ENCODE measurements at places on chromosomes 3 and 15. TPM values are rescaled to one million over a fixed set of nuclear protein-coding genes. Genes with fewer than 3 reads are reported as not detected.
A peak's percentile ranks its signal among the peaks of the same experiment; 100 is the strongest.

Gene GALNT15
- total RNA-seq = 0.17 TPM

DNA sequence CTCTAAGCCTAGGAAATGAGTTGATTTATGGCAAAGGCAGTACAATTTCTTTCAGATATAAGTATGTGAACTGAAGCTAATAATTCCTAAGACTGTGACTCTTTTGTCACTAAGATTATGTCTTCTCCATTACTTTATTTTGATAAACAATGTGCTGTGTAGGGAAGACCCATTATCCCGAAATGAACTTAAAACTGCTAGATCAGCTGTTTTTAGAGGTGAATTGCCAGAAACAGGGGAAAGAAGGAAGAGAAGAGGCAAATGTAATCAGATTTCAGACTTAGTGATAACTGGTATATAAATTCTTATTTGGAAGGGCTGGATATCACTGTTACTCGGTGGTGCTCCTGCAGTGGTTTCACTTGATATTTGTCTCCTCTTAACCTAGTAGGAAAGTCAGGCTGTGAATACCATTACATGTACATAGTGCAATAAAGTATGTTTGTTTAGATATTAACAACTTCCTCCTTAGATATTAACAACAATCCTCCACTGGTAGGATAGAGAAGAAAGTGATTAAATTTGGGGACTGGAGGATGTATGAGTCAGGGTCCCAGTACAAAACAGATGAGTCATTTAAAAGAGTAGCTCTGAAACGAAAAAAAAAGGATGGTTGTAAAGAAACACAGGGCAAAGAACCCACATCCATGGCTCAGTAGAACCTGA is 338.5 kb upstream of the KCNH8 start:
- DNase-seq = no peak

GRCh38 chr3:81696090-81696489 is 65.4 kb downstream of the GBE1 start:
- DNase-seq = no peak

Gene CIDEC
- total RNA-seq = 1.6 TPM

GRCh38 chr15:74988007-74988800 is 7.2 kb upstream of the SCAMP5 start:
- DNase-seq = no peak

DNA sequence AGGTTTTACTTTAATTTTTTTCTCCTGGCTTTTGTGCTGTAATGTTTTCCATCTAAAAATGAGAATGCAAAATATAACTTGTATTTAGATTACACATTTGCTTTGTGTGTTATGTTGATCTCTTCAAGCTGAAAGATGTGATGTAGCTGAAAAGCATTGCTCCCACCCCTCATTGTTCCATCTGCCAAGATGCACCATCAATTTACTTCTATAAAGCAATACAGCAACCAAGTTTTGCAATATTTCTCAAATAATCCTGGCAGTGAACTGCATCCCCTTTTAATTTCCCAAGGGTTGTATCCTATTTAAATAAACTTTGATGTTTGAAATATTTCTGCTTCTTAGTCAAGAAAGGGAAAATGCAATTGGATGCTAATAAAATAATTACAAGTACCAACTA is 52.6 kb upstream of the DUT start:
- no peak for DNase-seq

Gene SMC4
- 124 TPM for total RNA-seq

GRCh38 chr15:38424101-38424552 is 29.8 kb upstream of the FAM98B start:
- DNase-seq = no peak

DNA sequence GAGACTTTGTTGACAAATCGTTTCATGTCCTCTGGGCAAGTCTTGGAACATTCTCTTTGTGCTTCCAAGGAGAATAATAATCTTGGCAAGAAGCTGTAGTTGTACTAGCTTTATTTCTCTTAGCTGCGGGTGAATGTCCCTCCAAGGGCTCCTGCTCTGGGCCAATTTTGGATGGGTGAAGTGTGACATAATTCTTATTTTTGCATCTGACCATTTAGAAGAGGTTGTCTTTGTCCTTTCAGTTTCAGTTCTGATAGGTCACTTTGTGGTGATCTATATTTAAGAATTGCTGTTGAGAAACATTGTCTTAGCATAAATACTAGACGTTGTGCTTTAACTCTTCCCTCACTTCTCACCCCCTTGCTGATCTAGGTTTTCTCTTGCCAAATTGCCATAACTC is 164.8 kb upstream of the RORA start:
- no peak for DNase-seq

DNA sequence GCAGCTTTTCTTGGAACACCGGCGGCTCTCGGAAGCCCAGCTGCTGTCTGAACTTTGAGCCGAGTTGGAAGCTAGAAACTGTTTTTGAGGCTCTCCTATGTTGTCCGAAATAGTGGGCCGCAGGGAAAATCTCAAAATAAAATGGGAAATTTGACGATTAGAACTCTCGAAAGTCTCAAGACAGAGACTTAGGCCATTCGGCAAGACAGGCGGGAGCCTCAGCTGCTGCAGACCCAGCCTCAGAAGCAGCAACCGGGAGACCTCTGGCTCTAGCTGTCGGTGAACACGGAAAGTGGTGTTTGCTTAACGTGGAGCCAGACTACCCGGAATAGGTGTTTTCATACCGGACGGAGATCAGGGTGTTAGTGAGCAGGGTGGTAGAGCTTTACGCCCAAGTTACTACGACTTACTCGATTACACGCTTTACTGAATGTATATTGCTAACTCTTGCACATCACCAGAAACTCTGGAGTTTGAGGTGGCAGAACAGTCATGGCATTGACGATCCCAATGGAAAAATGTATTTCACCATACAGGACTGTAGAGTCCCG is 357 bp upstream of the MAN2C1 start:
- DNase-seq = no peak

DNA sequence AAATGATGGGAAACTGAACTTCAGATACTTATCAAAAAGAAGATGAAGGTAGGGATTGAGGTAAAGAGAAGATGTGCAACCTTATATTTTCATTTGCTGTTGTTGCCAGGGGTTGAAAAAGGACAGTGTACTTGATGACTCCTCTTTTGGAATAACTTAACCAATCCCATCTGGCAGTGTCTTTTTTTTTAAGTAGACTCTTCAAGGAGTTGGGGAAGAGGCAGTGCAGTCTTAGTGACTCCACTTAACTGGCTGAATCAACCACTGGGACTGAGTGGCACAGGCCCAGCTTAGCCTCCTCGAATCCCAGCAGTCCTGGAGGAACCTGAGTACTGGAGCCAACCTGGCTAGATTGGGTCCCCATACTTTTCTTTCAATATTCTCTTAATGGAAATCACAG is 27.3 kb upstream of the FILIP1L start:
- no peak for DNase-seq

DNA sequence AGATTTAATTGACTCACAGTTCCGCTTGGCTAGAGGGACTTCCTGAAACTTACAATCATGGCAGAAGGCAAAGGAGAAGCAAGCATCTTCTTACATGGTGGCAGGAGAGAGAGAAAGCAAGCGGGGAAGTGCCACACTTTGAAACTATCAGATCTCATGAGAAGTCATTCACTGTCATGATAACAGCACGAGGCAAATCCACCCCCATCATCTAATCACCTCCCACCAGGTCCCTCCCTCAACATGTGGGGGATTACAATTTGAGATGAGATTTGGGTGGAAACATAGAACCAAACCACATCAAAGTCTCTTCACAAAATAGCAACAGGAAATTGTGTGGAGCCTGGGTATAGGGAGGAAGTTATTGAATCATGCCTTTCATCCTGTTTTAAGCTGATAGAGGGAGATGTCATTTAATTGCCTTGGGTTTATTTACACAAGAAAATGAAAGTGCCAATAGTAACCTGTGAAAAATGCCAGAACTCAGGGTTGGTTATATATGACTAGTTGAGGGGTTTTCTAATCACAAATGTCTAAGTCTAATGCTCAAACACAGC is 624.8 kb upstream of the LMCD1 start:
- no peak for DNase-seq

Gene SLC28A2
- 2.4 TPM for total RNA-seq

GRCh38 chr15:101065570-101066221 is 146.5 kb downstream of the LRRK1 start:
- no peak for DNase-seq

DNA sequence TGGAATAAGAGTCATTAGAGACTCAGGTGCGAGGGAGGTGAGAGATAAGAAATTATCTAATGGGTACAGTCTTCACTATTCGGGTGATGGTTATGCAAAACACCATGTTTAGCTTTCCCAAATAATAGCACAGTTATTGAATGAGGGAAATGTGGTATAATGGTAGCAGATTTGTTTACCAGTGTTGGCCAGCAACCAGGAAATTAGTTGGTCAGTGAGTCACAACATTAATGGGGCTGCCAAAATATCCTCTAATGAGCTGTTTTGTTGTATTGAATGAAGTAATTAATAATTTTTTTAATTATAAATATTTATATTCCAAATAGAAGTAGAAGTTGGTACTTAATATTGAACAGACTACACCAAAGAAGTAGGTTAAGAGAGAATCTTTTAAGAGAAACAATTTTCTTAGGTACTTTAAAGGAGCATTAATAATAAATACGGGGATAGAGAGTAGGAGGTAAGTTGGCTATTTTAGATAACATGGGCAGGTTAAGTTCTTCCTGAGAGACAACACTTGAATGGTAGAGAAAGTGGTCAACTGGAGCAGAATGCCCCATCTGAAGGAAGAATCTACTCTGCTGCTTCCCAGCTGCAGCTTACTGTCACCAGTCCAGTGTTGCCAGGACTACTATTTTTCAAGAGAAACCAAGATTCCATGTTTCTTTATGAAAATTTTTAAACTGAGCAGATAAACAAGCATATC is 218.8 kb downstream of the UBE2E2 start:
- DNase-seq = no peak

- DNase-seq = no peak
These were observed 171.7 kb downstream of the PGPEP1L start for GRCh38 chr15:98835876-98836275.

Gene C15orf62
- total RNA-seq = 1.1 TPM

Gene KCNAB1
- total RNA-seq = 6.1 TPM

DNA sequence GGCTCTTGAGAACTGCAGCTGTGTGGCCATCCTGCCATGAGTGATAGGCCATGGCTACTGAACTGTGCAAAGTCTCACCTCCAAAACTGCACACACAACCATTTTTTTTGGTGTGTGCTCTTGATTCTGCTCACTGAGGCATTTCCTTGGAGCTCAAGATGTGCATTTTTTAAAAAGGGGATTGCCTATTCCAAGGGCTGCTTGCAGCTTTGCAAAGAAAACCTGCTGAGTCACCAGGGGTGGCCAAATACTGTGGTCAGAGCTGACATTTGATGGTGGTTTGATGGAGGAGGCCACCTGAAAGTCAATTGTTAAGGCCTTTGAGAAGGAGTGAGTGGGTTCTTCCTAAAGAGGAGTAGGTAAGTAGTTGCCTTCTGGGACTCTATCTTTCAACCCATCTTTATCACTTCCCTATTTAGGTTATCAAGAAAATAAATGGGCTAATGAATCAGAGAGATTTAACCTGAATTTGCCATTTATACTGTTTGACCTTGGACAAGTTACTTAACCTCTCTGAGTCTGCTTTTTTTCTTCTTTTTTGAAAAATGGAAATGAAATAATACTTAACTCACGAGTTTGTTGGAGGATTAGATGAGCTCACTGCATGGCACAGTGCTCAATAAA is 87.9 kb downstream of the CHST2 start:
- no peak for DNase-seq

- no peak for DNase-seq
These were observed 66.0 kb downstream of the TRIM69 start for GRCh38 chr15:44802336-44802735.

GRCh38 chr3:179613807-179614206 is 9.2 kb downstream of the NDUFB5 start:
- DNase-seq = no peak

Gene SAMD7
- total RNA-seq = not detected

DNA sequence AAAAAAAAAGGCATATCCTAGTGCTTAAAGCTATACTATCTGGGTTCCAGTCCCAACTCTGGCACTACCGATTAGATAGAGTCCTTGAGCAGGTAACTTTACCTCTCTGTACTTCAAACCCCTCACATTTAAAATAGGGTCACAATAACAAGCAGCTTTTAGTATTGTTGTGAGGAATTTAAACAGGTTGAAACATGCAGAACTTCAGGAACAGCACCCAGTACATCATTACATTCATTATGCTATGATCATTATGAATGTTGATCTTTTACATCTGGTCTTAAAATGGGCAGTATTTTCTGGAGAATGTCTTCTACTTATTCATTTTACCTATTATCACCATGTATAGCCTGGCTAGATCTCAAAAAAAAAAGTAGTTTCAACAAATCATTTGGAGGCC is 176.1 kb upstream of the CCDC54 start:
- no peak for DNase-seq

- DNase-seq = no peak
These were observed 24.6 kb downstream of the AQR start for GRCh38 chr15:34944936-34945335.

- DNase-seq = no peak
These were observed 45.8 kb downstream of the CEP152 start for GRCh38 chr15:48765022-48765421.

- peak; percentile 83 for DNase-seq
These were observed 3.2 kb upstream of the SIN3A start for GRCh38 chr15:75454471-75455378.

DNA sequence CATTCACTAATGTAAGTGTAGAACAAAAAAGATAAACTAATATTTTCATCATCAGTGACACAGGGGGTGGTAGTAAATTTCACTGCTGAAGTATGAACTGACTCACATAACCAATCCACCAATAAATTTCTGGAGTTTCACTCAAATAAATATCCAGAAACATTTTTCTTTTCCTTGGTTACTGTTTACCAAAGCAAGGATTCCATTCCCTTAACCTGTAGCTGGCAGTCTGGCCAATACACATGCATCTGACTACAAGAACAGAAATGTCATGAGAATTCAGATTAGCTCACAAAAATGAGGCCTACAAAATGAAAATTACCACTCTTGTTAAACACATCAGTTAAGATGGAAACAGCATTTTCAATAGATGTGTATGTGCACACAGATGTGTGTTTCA is 80.3 kb downstream of the STAG1 start:
- no peak for DNase-seq

Gene WDR76
- 5.7 TPM for total RNA-seq

GRCh38 chr15:68676926-68677325 is 98.1 kb downstream of the CORO2B start:
- no peak for DNase-seq

Gene NTRK3
- total RNA-seq = 2.9 TPM

Gene SPSB4
- total RNA-seq = 4.7 TPM

DNA sequence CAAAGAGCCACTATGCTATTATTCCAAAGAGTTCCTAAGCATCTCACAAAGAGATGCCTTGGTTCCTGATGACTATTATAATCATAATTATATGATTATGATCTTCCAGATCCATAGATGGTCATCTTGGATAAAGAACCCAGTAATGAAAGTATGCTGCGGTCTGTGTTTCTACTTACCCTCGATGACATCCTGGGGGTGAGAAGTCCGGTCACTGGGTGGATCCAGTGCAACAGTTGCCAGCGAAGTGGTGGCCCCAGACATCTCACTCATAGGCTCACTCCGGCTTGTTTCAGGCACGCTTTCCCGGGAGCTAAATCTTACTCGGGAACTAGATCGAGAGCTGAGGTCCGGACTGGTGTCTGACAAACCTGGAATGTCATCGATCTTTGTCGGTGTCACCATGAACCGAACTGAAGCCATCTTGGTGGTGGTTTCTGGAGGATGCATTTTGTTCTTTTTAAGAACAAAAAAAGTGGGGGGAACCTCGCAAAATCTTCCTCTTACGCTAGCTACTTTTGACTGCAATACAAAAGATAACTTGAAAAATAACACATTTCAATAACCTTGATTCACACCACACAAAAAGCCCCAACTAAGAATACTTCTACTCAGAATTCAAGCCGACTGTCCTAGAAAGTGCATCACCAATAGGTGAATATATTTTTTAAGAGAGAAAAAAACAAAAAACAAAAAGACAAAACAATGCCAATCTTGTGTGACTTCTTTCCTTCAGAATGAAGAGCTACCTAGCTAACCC is 1.2 kb downstream of the SLC12A6 start:
- DNase-seq = no peak
